ENCODE measurements at places on chromosomes 4 and X.

DNA sequence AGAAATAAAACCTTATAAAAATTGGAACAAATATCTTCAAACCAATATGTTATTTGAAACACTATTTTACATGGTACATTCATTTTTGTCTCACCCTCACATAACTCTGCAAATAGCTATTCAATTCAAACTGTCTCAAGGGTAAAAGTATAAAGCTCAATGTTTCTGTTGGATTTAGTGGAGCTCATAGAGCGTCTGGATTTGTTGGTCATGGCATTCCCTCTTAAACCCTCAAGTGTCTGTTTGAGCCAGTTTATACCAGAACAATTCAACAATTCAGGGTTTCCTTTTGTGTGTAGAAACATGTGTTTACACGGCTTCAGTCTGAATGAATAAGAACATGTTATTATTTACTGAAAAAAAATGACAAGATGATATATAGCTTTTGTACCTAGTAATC lies 161.6 kb downstream of the PCDH18 start:
- no peak for DNase-seq

DNA sequence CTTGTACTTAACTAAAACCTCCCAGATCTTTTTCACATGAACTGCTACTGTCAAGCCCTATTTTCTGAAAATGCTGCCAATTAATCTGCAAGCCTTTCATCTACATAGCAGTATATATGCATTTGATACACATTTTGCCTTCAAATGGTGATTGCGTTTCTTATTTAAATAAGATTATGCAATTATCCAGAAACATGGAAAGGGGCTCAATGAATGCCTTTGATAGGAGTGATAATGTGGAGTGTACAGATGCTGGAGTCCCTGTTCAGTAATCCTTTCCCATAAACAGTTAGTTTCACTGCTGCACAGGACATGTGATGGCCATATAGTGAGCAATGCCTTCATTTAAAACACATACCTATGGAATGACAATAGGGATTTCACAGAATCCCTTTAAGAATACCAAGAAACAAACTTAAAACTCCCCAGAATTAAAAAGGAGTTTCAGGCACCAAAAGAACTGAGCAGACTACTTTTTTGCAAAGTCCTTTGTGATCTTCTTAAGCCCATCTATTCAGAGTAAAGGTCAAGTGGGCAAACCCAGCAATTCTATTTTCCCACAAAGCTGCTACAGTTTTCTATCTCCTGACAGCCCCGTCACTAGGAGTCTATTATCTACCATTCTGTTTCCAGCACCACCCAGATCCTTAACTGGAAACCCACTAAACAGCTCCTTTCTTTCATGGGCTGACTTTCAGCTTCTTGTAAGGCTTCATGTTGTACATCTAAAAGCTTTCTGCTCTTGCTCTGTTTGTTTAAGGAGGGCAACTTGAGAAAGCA lies 120.3 kb downstream of the UNC5C start:
- DNase-seq = no peak

- DNase-seq = no peak
Measured at GRCh38 chr4:124530464-124531077, 182.0 kb downstream of the ANKRD50 start.

DNA sequence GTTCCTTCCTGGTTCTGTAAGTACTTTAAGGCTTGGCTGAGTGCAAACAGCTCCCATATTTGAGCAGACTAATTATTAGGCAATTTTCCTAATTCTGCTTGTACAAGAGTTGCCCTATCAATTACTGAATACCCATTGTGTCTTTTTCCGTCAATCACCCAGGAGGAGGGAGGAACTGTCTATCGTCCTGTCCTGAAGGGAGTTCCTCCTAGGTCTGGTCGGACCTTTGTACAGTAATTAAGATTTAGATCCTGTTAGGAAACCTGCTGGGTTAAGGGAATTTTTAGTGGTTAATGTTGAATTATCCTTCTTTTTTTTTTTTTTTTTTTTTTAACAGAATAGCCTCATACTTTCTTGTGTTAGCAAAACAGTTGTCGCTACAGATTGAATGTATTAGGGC lies 130.1 kb downstream of the KDM6A start:
- DNase-seq = no peak

DNA sequence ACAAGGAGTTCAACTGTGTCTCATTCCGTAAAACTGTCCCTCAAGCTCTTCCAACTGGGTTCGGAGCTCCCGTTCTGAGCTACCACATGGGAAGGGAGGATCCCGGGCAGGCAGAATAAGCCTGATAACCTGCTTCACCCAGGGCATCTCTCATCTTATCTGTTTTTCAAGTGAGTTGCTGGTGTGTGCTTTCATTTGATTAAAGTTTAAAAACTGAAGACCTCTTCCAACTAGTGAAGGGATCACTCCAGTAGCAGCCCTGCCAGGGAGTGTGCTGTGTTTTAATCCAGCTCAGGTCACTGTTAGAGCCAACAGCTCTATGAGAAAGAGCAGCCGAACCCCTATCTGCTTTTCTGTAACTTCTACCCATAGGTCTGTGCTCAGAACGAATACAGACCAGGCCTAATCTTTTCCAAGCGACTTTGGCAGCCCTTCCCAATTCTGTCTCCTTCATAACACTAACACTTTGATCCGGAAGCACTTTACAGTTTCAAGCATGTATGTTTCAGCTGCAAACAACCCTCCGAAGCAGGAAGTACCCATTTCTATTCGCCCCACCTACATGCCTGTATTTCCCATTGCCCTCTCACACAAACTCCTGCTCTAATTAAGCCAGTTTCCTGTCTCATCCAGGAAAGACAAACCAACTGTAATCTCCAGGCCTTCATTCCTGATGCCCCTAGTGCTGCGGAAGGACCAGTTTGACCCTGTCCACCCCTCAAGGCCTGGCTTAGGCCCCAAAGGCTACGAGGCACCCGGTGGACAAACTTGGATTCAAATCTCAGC lies 60.9 kb downstream of the IRF2 start:
- DNase-seq = peak; percentile 93

- no peak for DNase-seq
Measured at GRCh38 chr4:69490271-69490670, 5.4 kb downstream of the UGT2B4 start.

DNA sequence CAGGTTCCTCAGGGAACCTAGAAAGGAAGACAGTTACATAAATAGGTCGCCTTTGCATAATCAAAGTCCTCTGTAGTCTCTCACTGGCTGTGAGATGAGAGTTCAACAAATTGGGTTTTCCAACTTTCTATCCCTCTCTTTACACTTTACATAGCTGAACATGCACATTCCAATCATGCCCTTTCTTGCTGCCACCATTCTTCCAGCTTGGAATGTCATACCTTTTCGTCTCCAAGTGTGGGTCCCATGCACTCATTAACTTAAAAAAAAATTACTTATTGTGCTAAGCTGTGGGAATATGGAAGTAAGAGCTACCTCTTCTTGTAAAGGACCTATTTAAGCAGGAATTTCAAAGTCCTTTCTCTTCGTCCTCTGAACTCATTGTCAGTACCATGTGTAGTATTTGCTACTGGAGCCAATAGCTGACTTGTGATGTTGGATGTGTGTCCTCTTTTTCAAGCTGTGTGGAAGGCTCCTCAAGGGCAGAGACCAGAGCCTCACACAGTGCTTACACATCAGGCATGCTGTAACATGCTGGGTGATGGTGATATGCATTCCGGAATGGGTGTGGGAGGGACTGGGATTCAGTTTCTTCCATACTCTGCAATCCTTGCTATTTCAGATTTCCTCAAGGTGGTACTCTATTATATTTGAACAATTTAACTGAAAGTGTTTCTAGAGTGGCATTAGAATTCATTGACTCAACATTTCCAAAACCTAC lies 7.1 kb downstream of the ENOPH1 start:
- no peak for DNase-seq

- DNase-seq = no peak
Measured at GRCh38 chrX:9785254-9785943, 830 bp upstream of the SHROOM2 start.

DNA sequence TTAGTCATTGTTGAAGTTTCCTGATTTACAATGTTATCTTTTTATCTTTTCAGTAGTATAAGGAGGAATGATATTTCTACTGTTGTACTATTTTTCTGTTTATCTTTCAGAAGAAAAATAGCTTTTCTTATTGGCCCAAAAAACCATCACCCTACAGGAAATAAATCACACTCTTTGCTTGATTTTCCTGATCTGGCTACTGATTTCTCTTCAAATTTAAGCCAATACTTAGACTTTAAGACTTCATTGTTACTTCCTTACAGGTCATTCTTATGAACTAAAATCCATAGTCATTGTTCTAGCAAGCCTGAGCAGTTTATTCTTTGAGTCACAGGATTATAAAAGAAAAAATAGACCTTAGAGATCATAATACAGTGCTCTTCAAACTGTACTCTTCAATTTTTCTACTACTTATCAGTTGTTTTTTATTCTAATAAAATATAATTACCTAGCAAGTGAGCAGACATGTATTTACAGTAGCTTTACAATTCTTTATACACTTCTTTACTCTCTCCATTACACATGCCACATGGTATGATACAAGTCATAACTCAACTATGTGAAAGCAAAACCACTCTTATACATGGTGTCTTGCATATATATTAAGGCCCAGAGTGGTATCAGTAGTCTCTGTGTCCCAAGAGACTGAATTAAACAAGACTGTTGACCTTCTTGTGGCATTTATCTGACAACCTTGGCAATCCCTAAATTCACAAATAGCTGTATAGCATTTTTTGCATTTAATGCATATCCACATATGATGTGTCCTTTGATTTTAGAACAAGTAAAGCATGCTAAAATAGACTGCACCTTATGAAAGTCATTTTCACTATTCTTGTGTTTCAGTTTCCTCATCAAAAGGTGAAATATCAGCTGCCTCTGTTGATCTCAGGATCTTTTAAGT lies 47.9 kb downstream of the TET2 start:
- no peak for DNase-seq

DNA sequence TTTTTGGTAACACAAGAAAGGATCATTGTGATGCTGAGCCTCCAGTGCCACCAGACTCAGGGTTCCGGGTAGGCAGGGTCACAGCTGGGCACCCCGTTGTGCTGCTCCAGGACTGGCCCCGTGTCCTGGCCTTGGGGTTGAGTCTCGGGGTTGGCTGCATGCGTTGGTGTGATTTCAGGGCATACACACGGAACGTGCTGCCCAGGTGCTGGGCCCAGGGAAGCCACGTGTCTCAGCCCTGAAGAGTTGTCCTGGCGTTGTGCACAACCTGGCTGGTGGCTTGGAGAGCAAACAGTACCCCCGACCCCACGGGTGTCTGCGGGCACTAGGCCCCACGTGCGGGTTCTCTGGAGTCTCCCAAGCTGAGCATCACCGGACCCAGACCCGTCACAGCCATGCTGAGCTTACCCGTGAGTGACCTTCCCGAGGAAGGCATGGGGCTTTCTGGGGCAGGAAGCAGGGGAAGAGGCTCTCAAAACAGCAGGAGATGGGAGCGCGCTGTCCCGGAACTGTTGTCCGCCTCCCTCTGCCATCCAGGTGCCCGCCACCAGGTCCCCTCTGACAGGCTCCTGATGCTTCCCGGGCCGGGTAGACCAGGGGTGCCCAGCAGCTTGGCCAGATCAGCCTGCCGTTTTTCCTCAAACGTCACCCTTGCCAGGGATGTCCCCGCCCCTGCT lies 66.1 kb upstream of the ENPP6 start:
- DNase-seq = no peak

- no peak for DNase-seq
Measured at GRCh38 chr4:8353912-8354453, 84.4 kb downstream of the HTRA3 start.

Measured in hematopoietic multipotent progenitor cell treated with erythropoietin and hydrocortisone succinate and interleukin-3 and kit ligand, for 8 days (in vitro differentiated cells).